ENCODE measurements at places on chromosomes 6 and 20. TPM values are rescaled to one million over a fixed set of nuclear protein-coding genes. Genes with fewer than 3 reads are reported as not detected.

DNA sequence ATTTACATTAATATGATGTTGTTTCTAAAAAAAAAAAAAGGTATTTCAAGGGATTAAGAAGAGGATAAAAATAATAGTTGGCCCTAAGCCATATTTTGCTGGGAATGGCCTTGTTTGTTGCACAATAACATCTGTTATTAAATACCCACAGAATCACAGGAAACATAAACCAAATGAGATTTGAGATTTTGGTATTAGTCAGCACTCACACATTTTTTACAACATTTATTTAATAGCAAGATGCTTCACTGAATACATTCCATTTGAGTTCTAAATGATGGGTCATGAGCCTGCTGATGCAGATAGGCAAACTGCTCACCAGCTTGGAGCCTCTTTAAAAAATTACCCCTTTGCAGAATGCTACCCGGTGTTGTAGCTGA, 92.9 kb upstream of the ENPP5 start:
- no peak for DNase-seq

- DNase-seq = peak; percentile 30
Observed at GRCh38 chr20:63568986-63569949, 4.8 kb downstream of the HELZ2 start.

DNA sequence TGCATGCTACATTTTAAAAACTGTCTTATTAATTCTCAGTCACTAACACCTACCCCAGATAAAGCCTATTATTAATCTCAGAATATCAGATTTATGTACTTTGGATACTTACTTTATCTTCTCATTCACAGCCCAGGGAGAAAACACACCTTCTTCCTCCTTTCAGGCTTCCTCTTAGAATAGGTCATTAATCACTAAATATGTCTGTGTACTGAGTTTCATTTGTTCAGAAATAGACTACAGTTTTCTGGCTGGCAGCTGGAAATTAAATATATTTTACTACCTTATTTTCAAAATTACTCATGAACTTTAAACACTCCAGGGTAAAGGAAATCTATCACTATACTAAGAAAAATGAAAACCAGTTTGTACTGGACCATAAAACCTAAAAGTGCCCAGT, 147.7 kb upstream of the DST start:
- DNase-seq = no peak

- no peak for DNase-seq
Observed at GRCh38 chr6:127841811-127842210, 59.0 kb downstream of the THEMIS start.

Gene MYL9
- 0.36 TPM for total RNA-seq

- no peak for DNase-seq
Observed at GRCh38 chr20:43534791-43535350, 24.0 kb upstream of the SGK2 start.

DNA sequence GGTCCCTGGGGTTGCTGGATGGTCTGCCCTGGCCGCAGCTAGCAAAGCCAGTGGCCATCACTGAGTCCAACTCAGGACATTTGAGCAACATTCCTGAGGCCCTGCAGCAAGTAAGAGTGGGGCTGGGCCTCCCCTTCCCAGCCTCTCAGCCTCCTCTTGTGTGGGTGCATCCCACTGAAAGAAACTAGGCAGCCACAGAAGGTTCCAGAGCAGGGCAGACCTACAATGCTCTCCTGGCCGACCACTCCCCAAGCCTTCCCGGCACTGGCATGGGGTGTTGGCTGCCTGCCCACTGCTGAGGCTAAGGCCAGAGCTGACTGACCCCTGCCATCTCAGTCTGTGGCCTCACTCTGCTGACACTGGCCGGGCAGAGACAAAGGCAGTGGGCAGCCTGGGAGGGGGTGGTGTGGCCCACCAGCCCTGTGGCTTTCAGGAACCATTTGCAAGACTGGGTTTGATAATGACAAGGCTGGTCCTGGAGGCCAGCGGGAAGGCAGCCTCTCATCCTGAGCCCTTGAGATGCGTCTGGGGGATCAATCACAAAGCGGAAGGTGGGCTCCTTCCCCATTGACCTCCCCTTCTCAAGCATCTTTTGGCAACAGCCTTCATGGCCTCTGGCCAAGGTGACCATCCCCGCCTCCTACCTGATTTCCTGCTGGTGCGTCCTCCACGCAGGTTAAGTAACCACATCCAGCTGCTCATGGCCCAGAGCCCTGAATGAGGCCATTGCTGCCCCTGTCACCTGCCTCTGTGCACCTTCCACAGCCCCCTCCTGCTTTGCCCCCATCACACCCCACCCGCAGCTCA, 9.6 kb downstream of the DLGAP4 start:
- no peak for DNase-seq

Measured in cerebellum (tissue), 4 donors.